IPS DF 19.7 (cell line): ENCODE measurements at places on chromosomes 7 and 10.

- no peak for DNase-seq
These were observed 180.8 kb downstream of the ADARB2 start for GRCh38 chr10:1556496-1556895.

DNA sequence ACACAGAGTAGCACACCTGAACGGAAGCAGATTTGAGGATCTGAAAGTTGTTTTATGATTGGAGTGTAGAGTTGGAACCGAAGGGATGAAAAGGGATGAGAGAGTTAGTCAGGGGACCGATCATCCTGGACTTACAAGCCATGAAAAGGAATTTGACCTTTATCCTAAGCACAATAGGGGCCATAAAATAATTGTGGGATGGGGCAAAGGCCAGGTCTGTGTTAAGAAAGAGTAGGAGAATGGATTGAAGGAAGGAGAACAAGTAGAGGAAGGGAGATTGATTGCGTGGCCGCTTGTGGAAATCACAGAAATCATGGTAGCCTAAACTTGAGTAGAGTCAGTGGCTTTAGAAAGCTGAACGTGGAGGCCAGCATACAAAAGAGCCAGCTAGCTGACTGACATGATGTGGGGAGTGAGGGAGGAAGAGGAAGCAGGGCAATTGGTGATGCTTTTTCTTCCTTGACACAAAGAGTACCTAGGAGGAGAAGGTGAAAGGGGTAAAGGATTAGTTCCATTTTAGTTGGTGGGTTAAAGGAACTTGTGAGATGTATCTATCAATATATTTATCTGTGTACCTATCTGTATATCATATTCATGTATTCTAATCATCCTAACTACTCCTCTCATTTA is 67.1 kb upstream of the RPA3 start:
- no peak for DNase-seq

- no peak for DNase-seq
These were observed 22.9 kb downstream of the SCART1 start for GRCh38 chr10:133476641-133476990.

GRCh38 chr10:124671486-124672075 is 72.6 kb downstream of the FAM53B start:
- DNase-seq, result no peak

DNA sequence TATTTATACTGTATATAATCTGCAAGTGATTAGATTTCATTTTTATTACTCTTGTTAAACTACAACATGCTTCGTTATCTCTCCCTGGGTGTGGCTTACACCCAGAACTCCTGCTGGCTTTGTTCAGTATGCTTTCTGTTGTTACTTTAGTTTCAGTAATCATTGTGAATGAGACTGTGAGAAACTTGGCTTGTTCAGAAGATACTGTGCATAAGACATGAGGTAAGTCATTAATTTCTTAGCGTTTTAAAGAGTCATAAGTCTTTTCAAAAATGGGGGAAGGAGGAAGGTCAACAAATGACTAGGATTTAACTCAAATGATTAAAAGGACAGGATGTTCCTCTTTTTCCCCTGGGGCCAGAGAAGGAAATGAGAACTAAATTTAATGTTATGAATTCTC is 11.6 kb upstream of the ADD3 start:
- no peak for DNase-seq

DNA sequence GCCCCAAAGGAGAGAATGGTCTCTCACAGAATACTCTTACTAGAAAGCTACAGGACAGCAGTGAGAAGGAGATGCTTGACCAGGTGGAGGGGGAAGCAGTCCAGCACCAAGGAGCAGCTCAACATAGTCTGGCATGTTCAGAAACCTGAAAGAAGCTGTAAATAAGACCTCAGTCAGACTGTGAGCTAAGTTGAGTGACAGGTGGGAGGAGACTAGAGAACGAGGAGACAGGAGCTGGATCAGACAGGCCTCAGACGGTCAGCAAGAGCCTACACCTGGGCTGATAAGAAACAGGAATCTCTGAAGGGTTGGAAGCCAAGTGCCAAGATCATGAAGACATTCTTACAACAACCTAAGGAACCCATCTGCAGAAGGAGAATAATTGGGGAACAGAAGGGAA is 54.5 kb downstream of the ELMO1 start:
- no peak for DNase-seq

DNA sequence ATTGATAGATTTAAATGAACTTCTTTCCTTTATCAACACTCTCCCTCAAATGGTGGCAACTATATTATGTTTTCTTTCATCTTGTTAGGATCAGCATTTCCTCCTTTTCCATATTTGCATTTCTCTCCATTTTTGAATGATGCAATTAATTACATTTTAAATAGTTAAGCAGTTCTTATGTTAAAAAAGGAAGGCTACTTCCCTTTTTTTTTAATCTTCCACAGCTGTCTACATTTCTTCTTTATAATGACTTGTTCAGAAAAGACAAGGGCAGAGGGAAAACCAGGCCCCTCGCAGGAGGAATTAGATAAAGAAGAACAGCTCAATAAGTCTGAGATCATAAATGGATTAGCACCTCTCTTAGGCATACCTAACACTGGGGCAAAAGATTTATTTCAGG is 208.9 kb downstream of the ARL4A start:
- no peak for DNase-seq

GRCh38 chr10:87618566-87619423 is 40.9 kb upstream of the PAPSS2 start:
- DNase-seq, result no peak

DNA sequence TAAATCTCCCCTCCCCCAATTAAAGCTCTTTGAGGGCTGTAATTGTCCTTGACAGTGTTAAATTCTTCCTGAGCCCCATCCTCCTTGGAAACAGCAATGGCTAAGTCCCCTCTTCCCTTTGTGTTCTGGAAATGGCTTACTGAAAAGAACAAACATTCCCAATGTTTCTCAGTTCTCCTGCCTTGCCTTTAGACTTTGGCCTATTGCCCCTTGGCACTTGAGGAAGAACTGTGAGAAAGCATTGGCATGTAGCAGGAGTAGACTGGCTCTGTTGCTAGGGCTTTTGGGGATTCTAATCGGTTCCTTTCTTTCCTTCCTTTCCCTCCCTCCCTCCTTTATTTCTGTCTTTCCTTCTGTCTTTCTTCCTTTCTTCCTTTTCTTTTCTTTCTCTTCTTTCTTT is 463.3 kb upstream of the PODXL start:
- no peak for DNase-seq

GRCh38 chr10:115141254-115141653 is 48.1 kb downstream of the ATRNL1 start:
- DNase-seq, result no peak

DNA sequence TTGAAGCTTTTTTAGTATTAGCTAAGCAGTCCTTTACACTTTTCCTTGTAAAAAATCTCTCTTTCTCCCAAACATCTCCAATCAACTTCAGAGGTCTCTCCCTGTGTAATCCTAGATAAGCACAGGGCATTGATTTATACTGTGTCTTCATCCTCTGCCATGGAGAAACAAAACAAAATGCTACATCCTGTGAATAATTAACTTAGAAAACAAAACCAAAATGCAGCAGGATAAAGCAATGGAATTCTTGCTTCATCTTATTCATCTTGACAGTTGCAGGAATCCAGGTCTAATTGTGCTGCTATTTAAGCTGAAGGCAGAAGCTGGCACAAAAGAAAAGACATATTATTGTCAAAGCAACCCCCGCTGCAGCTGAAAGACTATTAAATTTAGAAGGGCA is 641.5 kb upstream of the SORCS1 start:
- no peak for DNase-seq

GRCh38 chr10:129568583-129569344 is 101.7 kb downstream of the MGMT start:
- DNase-seq, result no peak

- DNase-seq, result no peak
These were observed 482 bp upstream of the ACTR3C start for GRCh38 chr7:150323682-150324372.

DNA sequence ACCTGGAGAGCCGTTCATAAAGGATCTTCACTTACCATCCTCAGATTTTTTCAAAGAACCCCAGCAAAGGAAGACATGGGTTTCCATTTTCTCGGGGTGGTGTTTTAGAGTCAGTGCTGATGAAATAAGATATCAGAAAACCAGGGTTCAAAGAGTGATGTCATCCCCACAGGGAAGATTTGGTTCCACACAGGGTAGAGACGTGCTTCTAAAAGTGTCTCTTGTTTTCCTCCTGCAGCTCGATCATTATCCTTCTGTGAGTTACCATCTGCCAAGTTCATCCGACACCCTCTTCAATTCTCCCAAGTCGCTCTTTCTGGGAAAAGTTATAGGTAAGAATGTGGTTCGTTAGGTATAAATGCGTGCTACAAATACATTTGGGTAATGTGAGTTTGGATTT is 323.8 kb upstream of the C7orf33 start:
- no peak for DNase-seq

DNA sequence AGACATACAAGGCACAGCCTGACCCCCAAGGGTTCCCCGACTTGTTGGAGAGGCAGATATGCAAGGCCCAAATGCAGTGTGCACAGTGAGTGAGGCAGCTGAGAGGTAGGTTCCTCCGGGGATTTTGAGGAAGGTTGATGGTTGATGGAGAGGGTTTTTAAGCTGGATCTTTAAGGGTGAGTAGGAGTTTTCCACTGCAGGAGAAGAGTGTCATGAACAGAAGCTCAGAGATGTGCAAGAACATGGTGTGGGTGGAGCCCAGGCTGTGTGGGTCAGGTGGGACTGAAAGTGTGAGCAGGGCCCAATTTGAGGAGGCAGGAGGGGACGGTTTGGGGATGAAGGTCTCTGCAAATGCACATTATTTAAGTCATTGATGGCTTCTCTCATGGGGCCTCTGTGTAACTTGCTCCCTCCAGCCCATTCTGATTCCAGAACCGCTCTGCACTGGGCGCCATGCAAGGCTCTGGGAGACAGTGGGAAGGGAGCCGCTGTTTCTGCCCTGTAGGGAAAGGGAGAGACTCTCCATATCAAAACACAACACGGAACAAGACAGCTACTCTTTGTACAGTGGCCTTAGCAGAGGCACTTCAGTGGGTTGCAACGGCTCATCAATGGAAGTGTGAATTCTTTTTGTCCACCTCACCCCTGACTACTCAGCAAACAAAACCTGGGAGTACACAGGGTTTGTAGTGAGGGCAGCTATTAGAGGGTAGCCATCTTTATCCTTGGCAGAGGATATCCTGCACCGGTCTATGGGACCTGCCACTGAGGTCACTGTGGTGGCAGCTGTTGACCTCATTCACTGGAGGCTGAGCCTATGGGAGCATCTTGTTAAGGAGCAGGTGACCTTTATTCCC is 29.7 kb downstream of the RAMP3 start:
- no peak for DNase-seq

DNA sequence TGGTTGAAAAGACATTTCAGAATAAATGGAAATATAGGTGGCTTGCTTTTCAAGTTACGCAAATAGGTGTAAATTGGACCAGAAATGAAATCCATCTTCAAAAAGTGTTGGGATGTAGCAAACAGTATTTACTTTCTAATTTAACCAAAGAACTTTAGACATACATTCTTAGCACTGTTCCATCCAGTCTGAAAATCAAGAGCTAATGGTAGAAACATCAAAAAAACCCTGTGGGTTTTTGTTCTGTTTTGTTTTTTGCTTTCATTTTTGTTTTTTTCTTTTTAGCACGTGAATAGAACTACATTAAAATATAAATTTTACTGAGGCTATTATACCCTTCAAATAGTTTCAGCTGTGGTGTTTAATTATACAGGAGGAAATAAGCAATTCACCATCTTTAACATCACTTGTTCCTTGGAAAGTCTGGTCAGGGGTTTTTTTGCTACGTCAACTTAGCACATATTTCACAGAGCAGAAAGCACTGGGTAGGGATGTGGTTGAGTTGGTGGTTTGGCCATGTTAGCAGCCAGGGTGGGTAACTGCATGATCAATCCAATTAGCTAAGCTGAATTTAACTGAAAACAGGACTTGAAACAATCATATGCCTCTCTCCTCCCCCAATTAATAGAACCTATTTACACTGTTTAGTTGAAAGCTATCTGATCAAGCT is 275.4 kb upstream of the PFKP start:
- no peak for DNase-seq

DNA sequence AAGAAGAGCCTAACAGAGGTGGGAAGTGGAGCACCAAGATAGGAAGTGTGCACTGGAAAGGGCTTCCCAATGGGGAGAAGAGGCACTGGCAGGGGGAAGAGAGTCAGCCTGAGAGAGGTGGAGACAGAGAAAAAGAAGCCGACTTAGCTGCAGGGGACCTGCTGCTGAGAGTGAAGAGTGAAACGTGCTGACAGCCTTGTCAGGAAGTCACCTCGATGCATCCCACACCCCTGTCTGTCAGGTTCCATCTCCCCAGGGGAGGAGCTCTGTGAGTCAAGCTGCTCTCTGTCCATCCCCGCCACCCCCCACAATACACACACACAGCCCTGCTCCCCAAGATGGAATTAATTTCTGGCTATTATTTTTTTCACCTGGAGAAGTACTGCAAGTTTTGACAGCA is 14.0 kb downstream of the KAZALD1 start:
- DNase-seq, result no peak
